ENCODE measurements at places on chromosomes 5 and 9. TPM values are rescaled to one million over a fixed set of nuclear protein-coding genes. Genes with fewer than 3 reads are reported as not detected.

DNA sequence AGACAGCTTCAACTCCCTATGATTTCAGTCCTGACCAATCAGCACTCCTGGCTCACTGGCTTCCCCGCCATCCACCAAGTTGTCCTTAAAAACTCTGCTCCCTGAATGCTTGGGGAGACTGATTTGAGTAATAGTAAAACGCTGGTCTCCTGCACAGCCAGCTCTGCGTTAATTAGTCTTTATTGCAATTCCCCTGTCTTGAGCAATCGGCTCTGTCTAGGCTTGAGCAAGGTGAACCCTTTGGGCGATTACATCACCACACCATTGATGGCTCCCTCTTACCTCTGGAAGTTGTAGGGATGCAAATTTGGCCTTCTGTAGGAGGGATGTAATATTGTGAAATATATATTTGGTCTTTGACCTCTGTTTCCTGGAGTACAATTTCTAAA is 2.9 kb upstream of the SLC23A1 start:
- no peak for DNase-seq
- H3K36me3 ChIP-seq, result no peaks in the 10 kb centered on the region
- H3K4me3 ChIP-seq, result no peak overlapping the region

DNA sequence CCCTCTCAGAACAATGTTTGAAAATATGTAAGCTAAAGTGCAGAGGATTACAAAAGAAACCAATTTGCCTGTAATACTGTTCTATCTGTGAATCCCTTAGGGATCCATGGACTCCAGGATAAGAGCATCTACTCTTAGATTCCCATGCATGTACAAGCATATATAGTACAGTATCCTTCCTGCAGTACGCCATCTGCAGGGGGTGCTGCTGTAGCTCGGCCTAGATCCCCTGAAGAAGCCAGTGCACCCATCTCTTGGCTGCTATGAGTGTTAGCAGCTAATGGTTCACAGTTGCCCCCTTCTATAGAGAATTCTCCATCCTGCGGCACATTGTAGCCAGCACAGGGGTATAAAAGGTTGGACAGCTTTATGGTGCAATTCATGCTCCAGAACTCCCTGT is 61.8 kb upstream of the SLC30A5 start:
- H3K27ac ChIP-seq, result no peak overlapping the region
- no peaks in the 10 kb centered on the region for H3K36me3 ChIP-seq
- no peak for DNase-seq
- H3K27me3 ChIP-seq, result no peaks in the 10 kb centered on the region

GRCh38 chr5:55226027-55226933 is 835 bp downstream of the MCIDAS start:
- H3K4me1 ChIP-seq, result peaks cover 25% of the 10 kb centered on the region
- peak; percentile 52 for DNase-seq
- no peaks in the 10 kb centered on the region for H3K36me3 ChIP-seq
- peaks cover 100% of the 10 kb centered on the region for H3K27me3 ChIP-seq

GRCh38 chr5:103510851-103511553 is 51.6 kb downstream of the NUDT12 start:
- H3K27me3 ChIP-seq, result no peaks in the 10 kb centered on the region
- no peak overlapping the region for H3K4me3 ChIP-seq
- no peak overlapping the region for H3K27ac ChIP-seq
- DNase-seq, result no peak

The CDK7 gene
- total RNA-seq, result 29.6 TPM

The SLC4A9 gene
- total RNA-seq, result 0.32 TPM

DNA sequence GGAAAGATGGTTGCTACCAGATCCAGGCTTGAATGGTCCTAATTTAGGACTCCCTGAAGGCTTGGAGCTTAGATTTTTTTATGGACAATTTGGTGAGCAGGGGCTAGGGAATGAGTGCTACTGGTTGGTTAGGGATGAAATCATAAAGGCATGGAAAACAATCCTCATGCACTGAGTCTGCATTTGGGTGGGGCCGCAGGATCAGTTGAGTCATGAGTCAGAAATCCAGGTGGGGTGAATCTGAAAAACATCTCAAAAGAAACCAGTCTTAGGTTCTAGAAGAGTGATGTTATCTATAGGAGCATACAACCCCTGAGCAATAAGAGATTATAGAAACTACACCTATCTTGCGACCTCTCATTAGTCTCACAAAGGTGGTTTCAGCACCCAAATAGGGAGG is 300.0 kb downstream of the KIF4B start:
- no peaks in the 10 kb centered on the region for H3K27me3 ChIP-seq
- no peak overlapping the region for H3K27ac ChIP-seq
- DNase-seq, result no peak
- no peaks in the 10 kb centered on the region for H3K4me1 ChIP-seq
- no peaks in the 10 kb centered on the region for H3K36me3 ChIP-seq
- H3K4me3 ChIP-seq, result no peak overlapping the region

DNA sequence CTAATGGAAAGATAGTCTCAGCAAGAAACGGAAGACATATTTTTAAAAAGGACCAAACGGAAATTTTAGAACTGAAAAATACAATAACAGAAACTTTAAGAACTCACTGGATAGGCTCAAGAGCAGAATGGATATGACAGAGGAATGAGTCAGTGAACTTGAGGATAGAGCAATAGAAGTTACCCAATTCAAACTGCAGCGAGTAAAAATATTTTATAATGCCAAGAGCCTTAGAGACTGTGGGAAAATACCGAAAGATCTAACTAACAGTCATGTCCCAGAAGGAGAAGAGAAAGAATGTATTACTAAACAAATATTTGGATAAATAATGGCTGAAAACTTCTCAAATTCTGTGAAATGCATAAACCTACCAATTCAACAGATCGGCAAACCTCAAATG is 40.8 kb downstream of the ADAMTS2 start:
- no peaks in the 10 kb centered on the region for H3K27me3 ChIP-seq
- no peaks in the 10 kb centered on the region for H3K4me1 ChIP-seq
- no peaks in the 10 kb centered on the region for H3K36me3 ChIP-seq
- H3K4me3 ChIP-seq, result no peak overlapping the region

DNA sequence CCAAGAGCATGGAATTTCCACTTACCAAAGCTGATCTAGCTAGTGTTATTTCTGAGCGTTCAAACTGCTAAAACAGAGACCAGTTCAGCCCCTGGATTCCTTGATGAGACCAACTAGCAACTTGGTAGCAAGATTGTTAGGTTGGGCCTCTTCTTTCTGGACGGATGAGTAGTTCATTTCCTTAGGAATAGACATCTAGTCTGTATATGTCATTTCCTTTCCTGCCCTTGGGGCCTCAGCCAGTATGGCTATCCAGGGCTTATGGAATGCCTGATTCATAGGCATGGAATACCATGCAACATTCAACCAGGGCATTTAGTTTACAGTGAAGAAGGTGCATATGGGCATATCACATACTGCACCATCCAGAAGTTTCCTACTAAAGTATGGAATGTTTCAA is 14.5 kb upstream of the LPAR1 start:
- no peak overlapping the region for H3K4me3 ChIP-seq
- no peaks in the 10 kb centered on the region for H3K27me3 ChIP-seq
- no peaks in the 10 kb centered on the region for H3K36me3 ChIP-seq
- no peak for DNase-seq
- H3K27ac ChIP-seq, result no peak overlapping the region

The NTMT1 gene
- 25.1 TPM for total RNA-seq

GRCh38 chr5:111926026-111926425 is 169.0 kb upstream of the NREP start:
- H3K27ac ChIP-seq, result no peak overlapping the region
- no peaks in the 10 kb centered on the region for H3K36me3 ChIP-seq
- peaks cover 7% of the 10 kb centered on the region for H3K4me1 ChIP-seq

- no peaks in the 10 kb centered on the region for H3K36me3 ChIP-seq
- no peaks in the 10 kb centered on the region for H3K27me3 ChIP-seq
- no peak overlapping the region for H3K4me3 ChIP-seq
- H3K4me1 ChIP-seq, result no peaks in the 10 kb centered on the region
- no peak overlapping the region for H3K27ac ChIP-seq
- no peak for DNase-seq
Measured at GRCh38 chr5:18043344-18043743, 409.1 kb downstream of the TAF11L14 start.

- peaks cover 12% of the 10 kb centered on the region for H3K4me1 ChIP-seq
- no peak overlapping the region for H3K27ac ChIP-seq
- no peak overlapping the region for H3K4me3 ChIP-seq
- peaks cover 16% of the 10 kb centered on the region for H3K27me3 ChIP-seq
- H3K36me3 ChIP-seq, result no peaks in the 10 kb centered on the region
- DNase-seq, result no peak
Measured at GRCh38 chr5:17213938-17214337, 3.5 kb upstream of the BASP1 start.

The PCSK1 gene
- 0.18 TPM for total RNA-seq

DNA sequence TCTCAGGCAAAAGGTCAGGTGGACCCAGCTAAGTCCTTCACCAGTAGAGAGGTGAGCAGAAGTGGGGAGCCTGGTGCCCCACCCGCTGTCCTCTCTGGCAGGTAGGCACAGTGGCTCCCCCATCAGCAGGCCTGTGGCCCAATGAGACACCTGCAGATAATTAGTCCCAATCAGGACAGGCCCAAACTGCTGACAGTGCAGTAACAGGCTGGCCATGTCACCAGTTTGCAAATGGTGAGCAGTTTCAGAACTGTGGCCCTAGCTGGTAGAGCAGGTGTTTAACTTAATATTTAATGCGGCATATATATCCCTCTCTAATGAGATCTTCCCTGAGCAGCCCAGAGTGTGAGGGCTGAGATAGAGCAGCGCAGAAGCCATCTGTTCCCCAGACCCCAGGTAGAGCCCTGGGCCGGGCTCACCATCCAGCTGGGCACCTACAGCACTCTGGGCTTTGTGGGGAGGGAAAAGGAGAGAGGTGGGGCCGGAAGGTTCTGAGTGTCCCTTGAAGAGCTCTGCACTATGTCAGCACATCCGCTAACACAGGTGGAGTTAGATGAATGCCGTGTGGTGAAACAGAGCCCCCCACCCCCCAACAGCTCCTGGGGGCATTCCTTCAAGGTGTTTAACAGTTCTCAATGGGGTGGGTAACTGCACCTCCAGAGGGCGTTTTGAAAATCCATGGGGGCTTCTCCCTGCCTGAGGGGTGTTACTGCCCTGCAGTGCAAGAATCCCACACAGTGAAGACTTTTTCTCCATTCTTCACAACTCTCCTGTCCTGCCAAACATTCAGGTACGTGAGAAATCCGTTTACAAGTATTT is 120.5 kb downstream of the PAX5 start:
- H3K4me1 ChIP-seq, result no peaks in the 10 kb centered on the region
- DNase-seq, result no peak
- H3K4me3 ChIP-seq, result no peak overlapping the region
- no peak overlapping the region for H3K27ac ChIP-seq

GRCh38 chr9:116060631-116061030 is 93.0 kb upstream of the PAPPA start:
- no peaks in the 10 kb centered on the region for H3K4me1 ChIP-seq
- no peaks in the 10 kb centered on the region for H3K36me3 ChIP-seq
- DNase-seq, result no peak

The TEX48 gene
- total RNA-seq, result not detected

The UGT3A1 gene
- total RNA-seq, result not detected

DNA sequence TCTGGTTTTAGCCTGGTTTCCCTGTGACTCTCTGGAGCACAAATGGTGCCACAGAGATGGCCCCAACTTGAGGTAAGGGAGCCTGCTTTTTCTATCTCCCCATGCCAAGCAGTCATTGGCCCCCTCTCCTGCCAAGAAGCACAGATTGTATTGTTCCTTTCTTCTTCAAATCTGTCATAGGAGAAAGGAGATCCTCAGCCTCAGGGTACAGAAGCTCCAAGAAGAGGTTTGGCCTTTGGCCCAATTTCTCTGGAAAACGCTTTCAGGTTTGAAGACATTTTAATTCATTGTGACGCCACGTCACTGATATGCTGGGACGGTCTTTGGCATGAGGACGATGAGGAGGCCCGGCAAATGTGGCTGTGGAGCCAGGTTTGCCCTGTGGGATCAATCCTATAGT is 29.2 kb upstream of the PANK3 start:
- no peak for DNase-seq
- no peak overlapping the region for H3K4me3 ChIP-seq
- H3K4me1 ChIP-seq, result no peaks in the 10 kb centered on the region
- H3K27me3 ChIP-seq, result no peaks in the 10 kb centered on the region
- no peaks in the 10 kb centered on the region for H3K36me3 ChIP-seq
- no peak overlapping the region for H3K27ac ChIP-seq

The RLN2 gene
- total RNA-seq, result 1.3 TPM

DNA sequence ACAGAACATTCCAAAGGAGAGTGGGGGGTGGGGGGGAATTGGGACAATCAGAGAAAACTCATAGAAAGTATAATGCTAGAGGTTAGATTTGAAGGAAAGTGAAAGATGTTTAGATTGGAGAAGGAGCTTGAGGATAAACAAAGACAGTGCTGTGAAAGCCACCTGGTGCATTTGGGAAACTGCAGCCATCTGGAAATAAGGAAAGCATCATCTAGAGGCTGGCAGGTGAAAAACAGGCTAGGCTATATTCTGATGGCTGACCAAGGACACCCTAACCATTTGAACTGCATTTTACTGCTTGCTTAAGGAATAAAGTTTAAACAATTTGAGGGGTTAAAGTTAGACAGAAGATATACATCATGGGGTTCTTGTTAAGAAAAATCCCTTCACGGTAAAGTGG is 296.4 kb downstream of the CETN3 start:
- H3K4me1 ChIP-seq, result no peaks in the 10 kb centered on the region
- H3K27ac ChIP-seq, result no peak overlapping the region
- no peak overlapping the region for H3K4me3 ChIP-seq
- no peaks in the 10 kb centered on the region for H3K27me3 ChIP-seq
- no peak for DNase-seq
- no peaks in the 10 kb centered on the region for H3K36me3 ChIP-seq

GRCh38 chr9:87668222-87668621 is 57.7 kb upstream of the CTSL start:
- no peaks in the 10 kb centered on the region for H3K27me3 ChIP-seq
- no peaks in the 10 kb centered on the region for H3K4me1 ChIP-seq
- DNase-seq, result no peak

GRCh38 chr5:181170237-181170825 is 22.9 kb downstream of the OR2V2 start:
- H3K4me1 ChIP-seq, result peaks cover 25% of the 10 kb centered on the region
- H3K27ac ChIP-seq, result no peak overlapping the region
- no peaks in the 10 kb centered on the region for H3K36me3 ChIP-seq
- H3K4me3 ChIP-seq, result no peak overlapping the region

- no peaks in the 10 kb centered on the region for H3K4me1 ChIP-seq
- no peaks in the 10 kb centered on the region for H3K36me3 ChIP-seq
- no peak for DNase-seq
- no peak overlapping the region for H3K4me3 ChIP-seq
Measured at GRCh38 chr9:87875831-87876545, 6.7 kb upstream of the SPATA31E1 start.

Data from lower lobe of right lung (tissue), 2 donors.